ENCODE measurements at places on chromosomes 2 and 18.

- DNase-seq, result no peak
These were observed 21.5 kb upstream of the TMEM87B start for GRCh38 chr2:112033600-112033999.

- DNase-seq, result no peak
These were observed 404.4 kb upstream of the SYT4 start for GRCh38 chr18:43681661-43682060.

- DNase-seq, result no peak
These were observed 329.7 kb upstream of the CNTNAP5 start for GRCh38 chr2:123695426-123695825.

- DNase-seq, result no peak
These were observed 268.6 kb downstream of the HDAC4 start for GRCh38 chr2:239132156-239132709.

- no peak for DNase-seq
These were observed 1.1 kb upstream of the PXDN start for GRCh38 chr2:1745171-1746023.

- DNase-seq, result no peak
These were observed 7.7 kb downstream of the ZSCAN30 start for GRCh38 chr18:35282353-35282752.

DNA sequence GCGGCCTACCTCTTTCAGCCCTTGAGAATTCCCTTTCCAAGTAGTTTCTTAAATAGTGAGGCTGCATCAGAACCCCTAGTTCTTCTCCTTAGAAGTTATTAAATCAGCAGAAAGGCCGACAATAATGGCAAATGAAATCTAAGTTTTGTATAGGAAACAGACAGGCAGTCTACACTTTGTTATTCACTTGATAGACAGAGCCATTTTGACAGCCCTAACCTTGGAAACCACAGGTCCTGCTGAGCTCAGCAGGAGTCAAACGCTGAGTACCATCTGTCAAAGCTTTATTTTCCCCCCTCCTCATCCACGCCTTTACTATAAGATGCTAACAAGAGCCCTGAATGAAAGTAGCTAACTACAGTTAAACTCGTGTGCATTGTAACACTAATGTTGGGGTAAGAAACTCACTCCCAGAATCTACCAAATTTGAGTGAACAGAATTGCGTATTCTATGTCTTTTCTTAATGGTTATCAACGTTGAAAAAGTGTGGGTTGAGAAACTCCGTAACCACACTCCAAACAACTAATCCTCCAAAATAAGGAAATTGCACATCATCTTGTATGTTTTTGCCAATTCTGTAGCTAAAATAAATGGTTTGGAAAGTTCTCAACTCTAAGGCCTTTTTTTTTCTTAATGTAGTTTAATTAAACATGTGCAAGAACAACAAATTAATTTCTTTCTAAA, 90.6 kb upstream of the EFEMP1 start:
- DNase-seq, result no peak

- DNase-seq, result no peak
These were observed 46.8 kb upstream of the BIN1 start for GRCh38 chr2:127153691-127154158.

- DNase-seq, result no peak
These were observed 133.9 kb downstream of the GFPT1 start for GRCh38 chr2:69253112-69253511.

DNA sequence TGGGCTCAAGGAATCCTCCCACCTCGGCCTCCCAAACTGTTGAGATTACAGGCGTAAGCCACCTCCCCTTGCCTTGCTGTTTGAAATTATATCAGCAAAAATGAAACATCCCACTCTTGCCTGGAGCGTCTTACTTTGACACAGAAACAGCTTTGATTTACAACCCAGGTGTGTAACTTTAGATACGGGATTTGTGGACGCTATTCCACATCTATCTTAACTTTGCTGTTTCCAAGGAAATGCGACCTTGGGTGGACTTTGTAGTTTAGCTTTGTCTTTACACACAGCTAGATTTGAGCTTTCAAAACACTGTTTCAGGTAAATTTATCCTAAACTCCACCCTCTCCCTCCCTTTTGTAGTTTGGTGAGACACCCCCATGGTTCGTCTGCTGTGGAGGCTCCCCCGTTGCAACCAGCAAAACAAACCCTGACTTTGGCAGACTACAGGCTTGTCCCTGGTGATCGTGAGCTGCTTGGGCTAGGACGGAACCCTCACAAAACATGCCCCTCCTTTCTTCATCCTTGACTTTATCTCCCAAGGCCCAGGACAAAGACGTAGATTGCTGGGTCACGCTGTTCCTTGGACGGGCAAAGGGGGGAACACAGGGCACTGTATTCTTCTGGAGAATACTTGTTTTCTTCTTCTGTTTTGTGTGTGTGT, 5.5 kb upstream of the MSH6 start:
- DNase-seq, result no peak

- no peak for DNase-seq
These were observed 1.3 kb downstream of the DUSP28 start for GRCh38 chr2:240561325-240561971.

- DNase-seq, result no peak
These were observed 2.8 kb upstream of the PPP4R3B start for GRCh38 chr2:55620123-55620779.

GRCh38 chr2:73294239-73294638, 891 bp upstream of the EGR4 start:
- DNase-seq, result no peak

DNA sequence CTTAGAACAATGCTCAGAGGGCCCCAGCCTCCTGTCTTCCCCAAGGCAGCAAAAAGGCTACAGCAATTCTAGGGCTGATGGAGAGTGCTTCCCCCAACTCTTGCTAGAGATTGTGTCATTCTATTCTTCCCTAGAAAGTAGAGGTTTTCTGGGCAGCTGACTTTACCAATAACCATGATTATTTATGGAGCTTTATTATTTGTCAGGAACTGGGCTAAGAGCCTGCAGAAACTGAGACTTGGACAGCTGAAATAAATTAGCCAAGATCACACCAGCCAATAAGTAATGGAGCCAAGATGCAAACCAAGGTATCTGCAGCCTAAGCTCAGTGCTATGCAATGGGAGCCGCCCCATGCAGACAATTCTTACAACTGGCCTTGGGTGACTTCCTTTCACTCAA, 84.8 kb downstream of the CCBE1 start:
- no peak for DNase-seq

DNA sequence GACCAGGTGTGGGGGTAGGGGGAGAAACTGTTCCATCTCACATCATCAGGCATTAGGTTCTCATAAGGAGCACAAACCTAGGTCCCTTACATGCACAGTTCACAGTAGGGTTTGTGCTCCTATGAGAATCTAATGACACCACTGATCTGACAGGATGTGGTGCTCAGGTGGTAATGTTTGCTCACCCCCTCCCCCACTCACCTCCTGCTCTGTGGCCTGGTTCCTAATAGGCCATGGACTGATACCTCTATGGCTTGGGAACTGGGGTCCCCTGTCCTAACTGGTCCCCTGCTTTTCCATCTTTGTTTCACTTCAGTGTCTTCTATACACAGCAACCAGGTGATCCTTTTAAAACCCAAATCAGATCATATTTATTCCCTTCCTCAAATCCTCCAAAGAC, 267.8 kb downstream of the TNS1 start:
- no peak for DNase-seq

DNA sequence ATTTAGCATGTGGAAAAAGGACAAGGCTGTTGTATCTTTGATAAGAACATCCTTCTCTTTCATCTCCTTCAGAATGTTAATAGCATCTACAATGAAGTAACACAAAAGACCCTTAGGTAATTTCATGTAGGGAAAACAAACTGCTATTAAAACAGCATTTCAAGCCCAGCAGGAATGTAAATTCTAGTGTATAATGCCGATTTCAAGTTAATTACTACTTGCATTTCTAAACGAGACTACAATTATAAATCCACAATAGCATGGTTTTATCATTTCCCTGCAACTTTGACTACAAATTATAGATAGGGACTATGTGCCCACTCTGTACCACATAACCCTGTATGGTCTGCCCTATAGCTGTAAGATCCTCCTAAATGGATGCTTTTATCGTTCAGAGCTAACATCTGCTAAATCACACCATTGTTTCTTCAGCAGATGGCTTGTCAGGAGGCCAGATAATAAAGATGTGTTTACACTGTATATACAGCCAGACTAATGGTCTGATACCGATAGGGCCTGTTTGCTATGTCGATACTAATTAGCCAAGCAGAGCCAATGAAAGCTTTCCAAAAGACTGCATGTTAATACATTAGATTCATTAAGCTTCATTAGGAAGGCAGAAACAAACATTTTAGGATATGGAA, 51.9 kb downstream of the LRPPRC start:
- no peak for DNase-seq

GRCh38 chr2:12965540-12966269, 249.0 kb downstream of the TRIB2 start:
- no peak for DNase-seq

GRCh38 chr2:85886590-85886989, 2.2 kb downstream of the ST3GAL5 start:
- peak; percentile 62 for DNase-seq

DNA sequence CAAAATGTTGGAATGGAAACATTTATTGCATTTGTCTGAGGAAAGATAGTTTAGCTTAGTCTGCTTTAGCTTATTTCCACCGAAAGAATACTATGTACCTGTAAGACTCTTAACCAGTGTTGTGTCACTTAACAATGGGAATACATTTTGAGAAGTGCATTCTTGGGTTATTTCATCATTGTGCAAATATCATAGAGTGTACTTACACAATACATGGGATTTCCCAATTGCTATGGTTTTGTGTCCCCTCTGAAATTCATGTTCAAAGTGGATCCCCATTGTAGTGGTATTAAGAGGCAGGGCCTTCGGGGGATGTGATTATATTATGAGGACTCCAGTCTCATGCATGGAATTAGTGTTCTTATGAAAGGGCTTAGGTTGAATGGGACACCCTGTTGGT, 249.4 kb upstream of the UBE2E3 start:
- no peak for DNase-seq

DNA sequence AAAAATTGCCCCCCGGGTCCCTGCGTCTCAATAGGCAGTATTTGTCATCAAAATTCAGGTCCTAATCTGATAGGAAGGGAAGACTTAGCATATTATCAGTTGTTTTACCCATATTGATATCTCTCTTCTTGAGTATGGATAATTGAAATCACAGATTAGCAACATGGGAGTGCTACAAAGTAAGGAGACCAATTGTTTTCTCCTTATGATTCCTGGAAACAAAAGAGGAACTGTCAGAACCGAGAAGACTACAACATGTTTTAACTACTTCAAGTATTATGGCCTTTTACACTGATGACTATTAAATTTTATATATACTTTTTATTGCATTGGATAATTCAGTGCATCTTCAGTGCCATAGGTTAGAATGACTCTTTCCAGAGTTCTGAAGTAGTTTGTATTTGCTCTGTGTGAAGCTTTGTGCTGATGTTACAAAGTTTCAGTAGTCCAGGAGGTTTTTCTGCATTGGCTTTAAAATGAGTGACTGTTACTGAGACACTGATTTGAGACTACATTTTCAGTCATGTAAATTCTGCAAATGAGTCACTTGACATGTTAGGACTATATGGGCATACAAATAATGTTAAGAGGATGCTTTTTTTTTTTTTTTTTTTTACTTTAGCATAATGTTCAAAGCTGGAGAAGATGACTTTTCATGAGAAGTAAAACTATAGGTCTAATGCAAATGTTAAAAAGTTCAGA, 19.7 kb upstream of the TLK1 start:
- DNase-seq, result no peak

DNA sequence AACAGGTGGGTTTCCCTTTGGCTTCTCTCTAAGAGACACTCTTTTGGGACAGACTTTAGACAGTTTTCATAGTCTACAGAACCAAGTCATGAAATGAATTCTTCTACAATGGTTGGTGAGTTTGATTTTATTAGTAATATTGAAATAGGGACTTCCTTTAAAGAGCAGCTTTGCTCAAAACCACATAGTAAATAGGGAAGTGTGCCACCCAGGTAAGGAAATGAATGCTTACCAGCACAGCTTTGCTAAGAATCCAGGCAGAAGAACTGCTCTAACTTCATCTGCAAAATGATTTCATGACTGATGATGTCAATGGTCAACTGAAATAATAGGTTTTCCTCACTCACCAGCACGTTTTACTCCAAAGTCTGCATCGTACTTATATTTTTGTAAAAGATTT, 89.2 kb downstream of the NYAP2 start:
- no peak for DNase-seq

GRCh38 chr2:147327613-147328012, 517.2 kb upstream of the ACVR2A start:
- no peak for DNase-seq

GRCh38 chr18:49139766-49140165, 189.0 kb upstream of the SMAD7 start:
- no peak for DNase-seq

DNA sequence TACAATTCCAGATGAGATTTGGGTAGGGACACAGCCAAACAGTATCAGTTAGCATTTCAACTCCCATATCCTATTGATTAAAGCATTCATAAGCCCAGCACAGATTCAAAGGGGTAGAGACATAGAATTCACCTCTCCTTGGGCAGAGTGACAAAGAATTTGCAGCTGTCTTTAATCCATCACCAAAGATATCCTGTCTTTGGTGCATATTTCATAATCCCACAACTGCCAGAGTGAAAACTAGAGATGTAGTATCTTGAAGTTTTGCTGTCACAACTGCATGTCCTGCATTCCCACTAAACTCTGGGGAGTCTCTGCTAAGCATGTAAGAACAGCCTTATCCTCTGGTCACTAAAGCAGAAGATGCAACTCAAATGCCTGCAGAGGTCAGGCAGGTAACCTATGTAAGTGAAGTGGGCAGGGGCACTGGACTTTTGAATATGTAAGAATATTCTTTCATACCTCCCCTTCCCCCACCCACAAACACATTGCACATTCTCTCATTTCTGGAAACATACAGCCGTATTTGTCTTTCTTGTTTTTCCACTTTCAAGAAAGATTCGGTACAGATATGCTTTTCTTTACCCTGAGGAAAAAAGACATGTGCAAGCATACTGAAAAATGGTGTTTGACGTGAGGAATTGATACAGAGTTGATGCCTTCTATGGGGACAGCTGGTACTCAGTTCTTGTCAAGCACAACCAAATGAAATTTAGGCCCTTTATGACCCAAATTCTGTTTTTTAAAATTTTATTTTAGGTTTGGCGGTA, 283.1 kb downstream of the SP3 start:
- no peak for DNase-seq

- DNase-seq, result no peak
These were observed 186.4 kb downstream of the PRKCE start for GRCh38 chr2:45837812-45838341.

- no peak for DNase-seq
These were observed 58.2 kb downstream of the PMAIP1 start for GRCh38 chr18:59957957-59958356.

GRCh38 chr2:191747170-191747530, 69.2 kb downstream of the NABP1 start:
- DNase-seq, result no peak

GRCh38 chr2:46700435-46700834, 215.2 kb downstream of the MCFD2 start:
- no peak for DNase-seq

GRCh38 chr18:59996370-59996966, 96.7 kb downstream of the PMAIP1 start:
- no peak for DNase-seq
